Left renal cortex interstitium (tissue), 4 donors: ENCODE measurements at places on chromosomes 1 and 21.

DNA sequence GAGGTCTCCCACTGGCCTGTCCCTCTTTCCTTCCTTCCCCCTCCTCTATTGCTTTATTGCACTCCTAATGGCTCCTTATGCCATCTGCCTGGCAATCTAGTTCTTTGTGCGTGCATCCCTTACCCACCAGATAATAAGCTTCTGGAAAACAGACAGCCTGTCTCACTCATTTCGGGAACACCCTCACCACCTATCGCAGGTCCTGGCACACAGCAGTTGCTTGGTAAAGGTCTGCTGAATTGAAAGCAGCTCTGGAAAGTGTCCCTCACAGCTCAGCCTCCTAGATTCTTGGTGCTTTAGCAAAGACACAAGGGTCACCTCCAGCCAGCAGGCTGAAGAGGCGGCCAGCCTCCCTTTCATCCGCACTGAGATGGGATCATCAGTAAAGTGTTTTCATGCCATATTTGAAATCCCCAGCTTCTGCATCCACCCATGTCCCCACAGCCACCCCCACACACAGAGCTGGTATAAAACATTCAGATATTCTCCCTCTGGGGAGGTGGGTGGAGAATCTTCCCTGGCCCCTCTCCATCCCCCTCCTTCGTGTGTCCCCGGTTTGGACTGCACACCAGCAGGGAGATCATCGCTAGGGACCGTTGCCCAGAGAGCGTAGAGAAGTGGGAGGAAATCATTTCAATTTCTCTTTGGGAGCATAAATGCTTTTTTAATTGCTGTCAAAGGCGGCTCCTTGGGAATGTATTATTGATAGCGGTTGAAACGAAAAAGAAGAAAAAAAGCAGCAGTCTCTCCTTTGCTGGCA lies 29.1 kb upstream of the ATP2B4 start:
- no peak for DNase-seq

DNA sequence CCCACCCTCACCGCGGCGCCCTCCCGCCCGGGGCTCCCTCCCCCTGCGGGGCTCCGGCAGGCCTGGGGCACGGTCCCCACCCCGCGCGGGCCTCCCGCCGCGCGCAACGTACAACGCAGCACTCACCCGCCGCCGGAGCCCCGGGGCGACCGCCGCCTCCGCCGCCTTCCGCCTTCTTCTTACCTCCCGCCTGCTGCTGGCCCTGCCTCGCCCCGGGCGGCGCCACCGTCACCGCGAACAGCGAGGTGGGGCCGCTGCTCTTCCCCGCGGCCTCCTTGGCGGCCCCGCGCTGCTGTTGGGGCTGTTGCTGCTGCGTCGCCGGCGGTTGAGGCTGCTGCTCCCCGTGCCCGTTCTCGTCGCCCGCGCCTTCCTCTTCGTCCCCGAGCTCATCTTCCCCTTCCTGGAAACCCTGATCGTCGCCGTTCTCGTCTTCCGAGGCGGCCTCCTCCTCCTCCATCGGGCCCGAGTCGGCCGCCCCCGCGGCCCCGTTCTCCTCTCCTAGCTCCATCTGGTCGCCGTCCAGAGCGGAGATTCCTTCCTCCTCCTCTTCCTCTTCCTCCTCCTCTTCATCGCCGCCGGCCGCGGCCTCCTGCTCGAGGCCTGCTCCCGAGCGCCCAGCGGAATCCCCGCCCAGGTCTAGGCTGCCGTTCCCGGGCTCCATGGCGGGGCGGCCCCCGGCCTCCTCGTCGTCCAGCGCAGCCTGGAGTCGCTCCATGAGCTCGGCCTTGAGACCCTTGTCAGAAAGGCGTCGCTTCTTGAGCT lies 671 bp downstream of the HNRNPU start:
- DNase-seq = no peak

- DNase-seq = no peak
Observed at GRCh38 chr1:8570465-8570864, 247.0 kb downstream of the RERE start.

DNA sequence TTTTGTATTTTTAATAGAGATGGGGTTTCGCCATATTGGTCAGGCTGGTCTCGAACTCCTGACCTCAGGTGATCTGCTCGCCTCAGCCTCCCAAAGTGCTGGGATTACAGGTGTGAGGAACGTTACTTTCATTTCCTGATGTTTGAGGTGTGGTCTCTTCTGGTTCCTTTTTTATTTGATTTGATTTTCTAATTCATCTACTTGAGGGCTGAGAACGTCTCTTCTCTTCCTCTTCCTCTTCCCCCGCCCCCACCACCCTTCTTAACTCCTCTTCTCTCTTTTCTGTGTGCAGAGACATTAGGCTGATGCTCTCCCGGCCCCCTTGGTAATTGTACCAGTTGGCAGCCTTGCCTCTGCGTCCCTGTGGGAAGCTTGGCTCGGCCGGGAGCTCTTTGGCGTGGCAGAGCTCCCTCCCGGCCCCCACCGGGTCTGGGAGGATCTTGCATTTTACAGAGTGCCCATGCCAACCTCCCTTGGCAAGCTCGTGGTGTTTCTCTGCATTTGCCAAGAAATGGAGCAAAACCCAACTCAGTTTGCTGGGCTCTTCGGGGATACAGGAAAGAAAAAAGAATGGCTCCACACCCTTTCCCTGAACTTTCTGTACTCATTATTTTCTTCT lies 19.9 kb downstream of the CRYAA start:
- no peak for DNase-seq

GRCh38 chr1:12769976-12770505 lies 3.5 kb upstream of the PRAMEF12 start:
- DNase-seq = no peak

- no peak for DNase-seq
Observed at GRCh38 chr1:25505656-25506385, 37.6 kb upstream of the LDLRAP1 start.

- DNase-seq = no peak
Observed at GRCh38 chr1:208335371-208336136, 91.4 kb upstream of the PLXNA2 start.

- DNase-seq = no peak
Observed at GRCh38 chr21:46491553-46491952, 32.9 kb downstream of the DIP2A start.

DNA sequence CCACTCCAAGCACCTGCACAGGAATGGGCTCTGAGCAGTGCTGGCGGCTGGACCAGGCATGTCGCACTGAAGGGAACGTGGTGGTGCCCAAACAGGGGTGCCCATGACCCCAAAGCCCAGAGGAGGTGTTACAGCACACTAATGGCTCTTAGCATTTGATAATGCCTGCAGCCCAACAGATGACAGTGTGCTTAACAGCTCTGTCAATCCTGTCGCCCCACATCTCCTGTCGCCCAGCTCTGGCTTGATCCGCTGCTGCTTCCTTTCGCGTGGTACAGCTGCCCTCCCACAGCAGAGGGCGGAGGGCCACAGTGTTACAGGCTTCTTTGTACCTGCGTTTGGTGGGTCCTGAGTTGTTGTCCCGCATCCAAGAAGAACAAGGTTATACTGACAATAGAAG lies 32.2 kb upstream of the CR1L start:
- no peak for DNase-seq
